ENCODE measurements at places on chromosomes 13 and 19. TPM values are rescaled to one million over a fixed set of nuclear protein-coding genes. Genes with fewer than 3 reads are reported as not detected.

GRCh38 chr13:27679396-27679795 lies 57.7 kb downstream of the POLR1D start:
- DNase-seq = no peak

- no peak for DNase-seq
Observed at GRCh38 chr13:36973621-36974295, 25.4 kb downstream of the ALG5 start.

- DNase-seq = no peak
Observed at GRCh38 chr13:28510542-28510941, 15.6 kb upstream of the FLT1 start.

DMKN gene
- 36.9 TPM for total RNA-seq

OR7A5 gene
- total RNA-seq = not detected

- DNase-seq = no peak
Observed at GRCh38 chr19:40646743-40647254, 43.7 kb downstream of the NUMBL start.

DNA sequence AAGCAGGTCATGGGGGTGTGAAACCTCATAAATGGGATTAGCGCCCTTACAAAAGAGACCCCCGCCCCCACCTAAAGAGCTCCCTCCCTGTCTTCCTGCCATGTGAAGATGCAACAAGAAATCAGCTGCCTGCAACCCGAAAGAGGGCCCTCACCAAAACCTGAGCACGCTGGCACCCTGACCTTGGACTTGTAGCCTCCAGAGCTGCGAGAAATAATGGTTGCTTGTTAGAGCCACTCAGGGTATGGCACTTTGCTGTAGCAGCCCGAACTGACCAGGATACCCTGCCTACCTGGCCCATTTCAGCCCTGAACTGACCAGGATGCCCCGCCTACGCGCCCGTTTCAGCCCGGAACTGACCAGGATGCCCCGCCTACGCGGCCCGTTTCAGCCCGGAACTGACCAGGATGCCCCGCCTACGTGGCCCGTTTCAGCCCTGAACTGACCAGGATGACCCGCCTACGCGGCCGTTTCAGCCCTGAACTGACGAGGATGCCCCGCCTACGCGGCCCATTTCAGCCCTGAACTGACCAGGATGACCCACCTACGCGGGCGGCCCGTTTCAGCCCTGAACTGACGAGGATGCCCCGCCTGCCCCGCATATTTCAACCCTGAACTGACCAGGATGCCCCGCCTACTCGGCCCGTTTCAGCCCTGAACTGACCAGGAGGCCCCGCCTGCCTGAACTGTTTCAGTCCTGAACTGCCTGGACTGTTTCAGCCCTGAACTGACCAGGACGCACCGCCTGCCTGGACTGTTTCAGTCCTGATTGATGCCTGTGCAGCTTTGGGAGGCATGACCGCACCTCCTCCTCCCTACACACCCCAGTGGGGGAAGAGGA lies 120.0 kb downstream of the UQCRFS1 start:
- no peak for DNase-seq

- DNase-seq = no peak
Observed at GRCh38 chr13:99287551-99287950, 19.6 kb downstream of the GPR183 start.

DNA sequence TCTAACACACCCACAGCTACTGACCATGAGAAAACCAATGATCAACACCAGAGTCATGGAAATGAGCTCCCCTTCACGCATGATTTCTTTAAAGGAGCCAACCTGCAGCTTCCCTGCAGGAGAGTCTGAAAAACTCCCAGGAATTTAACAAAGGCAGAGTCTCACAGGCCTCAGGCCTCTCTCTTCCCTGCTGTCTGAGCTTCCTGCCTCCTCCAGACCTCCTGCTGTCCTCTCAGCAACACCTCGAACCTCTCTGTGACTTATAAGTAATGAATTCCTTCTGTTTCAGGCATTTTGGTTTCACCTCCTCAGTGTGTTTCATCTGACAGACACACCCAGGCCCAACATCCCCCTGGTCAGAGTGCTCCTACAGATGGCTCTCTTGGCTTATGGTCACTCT lies 1044.4 kb downstream of the UQCRFS1 start:
- DNase-seq = no peak

PBX4 gene
- total RNA-seq = not detected

- peak; percentile 88 for DNase-seq
Observed at GRCh38 chr19:53659292-53659691, 27.5 kb downstream of the DPRX start.

DNA sequence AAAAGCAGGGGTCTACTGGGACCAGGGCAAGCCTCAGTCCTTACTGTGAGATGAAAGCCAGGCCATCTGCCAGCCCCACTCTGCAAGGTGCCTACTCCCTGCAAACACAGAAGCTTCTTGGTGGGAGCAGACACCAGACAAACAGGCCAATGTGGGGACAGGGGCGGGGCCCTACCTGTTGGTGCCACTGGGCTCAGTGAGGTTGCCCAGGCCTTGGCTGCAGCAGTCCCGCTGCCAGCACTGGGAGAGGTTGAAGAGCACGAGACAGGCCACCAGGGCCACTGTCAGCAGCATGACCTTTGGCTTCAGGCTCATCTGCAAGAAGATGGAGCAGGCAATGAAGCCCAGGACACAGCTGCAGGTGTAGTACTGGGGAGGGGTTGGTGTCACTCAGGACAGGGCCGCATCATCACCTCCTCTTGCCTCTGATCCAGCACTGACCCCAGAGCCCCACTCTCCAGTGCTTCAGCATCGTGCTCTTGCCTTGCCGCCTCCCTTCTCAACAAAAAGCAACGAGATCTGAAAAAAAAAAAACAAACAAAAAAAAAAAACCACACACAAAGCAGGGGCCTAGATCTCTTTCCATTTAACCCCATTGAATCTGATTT lies 72.6 kb downstream of the NBEA start:
- no peak for DNase-seq

GRCh38 chr13:92745258-92745657 lies 481.3 kb upstream of the GPC6 start:
- no peak for DNase-seq

- DNase-seq = no peak
Observed at GRCh38 chr19:41434450-41434849, 5.3 kb downstream of the DMAC2 start.

- DNase-seq = no peak
Observed at GRCh38 chr19:50328873-50329145, 368 bp downstream of the KCNC3 start.

RFPL4AL1 gene
- total RNA-seq = not detected

GRCh38 chr19:39097299-39097698 lies 13.1 kb downstream of the ACP7 start:
- DNase-seq = no peak

DNA sequence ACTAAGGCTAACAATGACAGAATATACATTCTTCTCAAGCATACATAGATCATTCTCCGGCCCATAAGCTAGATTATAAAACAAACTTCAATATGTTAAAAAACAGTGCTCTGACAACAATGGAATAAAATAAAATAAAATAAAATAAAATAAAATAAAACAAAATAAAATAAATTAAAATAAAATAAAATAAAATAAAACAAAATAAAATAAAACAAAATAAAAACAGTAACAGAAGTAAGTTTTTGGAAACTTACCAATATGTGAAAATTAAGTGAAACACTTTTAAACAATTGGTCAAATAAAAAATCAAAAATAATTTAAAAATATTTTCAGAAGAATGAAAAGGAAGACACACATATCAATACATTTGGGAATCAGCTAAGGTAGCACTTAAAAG lies 1785.8 kb upstream of the PCDH20 start:
- DNase-seq = no peak

TBC1D4 gene
- total RNA-seq = 27.9 TPM

- no peak for DNase-seq
Observed at GRCh38 chr13:46181377-46181839, 569 bp downstream of the LCP1 start.

BRCA2 gene
- 16.2 TPM for total RNA-seq

DNA sequence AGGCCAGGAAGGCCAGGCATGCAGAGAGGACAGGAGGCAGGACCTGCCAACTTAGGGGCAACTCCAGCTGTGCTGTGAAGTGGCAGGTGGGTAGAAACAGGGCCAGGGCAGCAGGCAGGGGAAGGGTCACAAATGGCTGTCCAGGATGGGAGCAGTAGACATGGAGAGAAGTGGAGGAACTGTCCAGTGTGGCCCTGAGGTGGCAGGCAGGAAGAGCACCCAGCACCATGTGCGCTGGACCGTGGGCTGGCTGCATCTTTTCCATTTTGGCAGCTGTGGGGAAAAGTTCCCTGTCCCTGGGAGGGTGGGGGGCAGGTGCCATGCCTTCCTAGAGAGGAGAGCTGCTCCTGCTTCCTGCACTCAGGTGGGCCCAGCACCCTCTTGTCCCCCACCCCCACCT lies 13.8 kb downstream of the DEDD2 start:
- no peak for DNase-seq

ZIC5 gene
- total RNA-seq = not detected

DNA sequence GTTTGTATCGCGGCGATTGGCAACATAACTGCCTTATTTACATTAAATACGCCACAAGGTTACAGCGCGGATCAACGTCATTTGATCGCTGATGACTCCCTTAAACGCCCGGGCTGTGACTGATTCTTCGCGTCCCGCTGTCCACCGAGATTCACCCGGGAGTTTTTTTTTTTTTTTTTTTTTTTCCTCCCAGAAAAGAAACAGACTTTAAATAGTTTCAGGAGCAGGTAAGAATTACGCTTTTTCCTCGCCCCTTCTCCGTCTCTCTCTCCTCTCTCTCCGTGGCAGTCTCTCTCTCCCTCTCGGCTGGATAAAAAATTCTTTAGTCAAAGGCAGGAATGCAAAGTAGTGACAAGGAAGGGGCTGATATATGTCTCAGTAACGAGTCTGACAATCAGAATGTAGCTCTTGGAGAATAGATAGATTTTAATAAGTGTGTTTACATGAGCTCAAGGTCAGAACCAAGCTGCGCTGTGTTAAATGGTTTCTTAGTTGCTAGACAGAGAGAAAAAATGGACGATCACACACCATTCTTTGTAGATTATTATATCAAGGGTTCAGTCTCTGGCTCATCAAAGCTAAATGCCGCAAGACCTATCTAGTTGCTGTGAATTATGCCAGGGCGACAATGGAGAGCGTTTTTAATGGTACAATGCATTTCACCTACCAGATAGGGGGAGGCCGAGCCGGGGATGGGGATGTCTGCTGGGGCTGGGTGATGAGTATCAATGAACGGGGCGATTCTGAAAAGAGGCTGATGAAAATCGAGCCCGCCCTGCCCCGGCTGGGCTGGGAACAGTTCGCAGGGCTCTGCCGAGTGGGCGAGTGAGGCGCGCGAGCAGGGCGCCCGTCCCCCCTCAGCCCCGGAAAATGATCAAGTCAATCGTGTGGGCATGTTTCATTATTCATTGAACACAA lies 147.2 kb upstream of the ZNF536 start:
- DNase-seq = no peak

PRSS57 gene
- not detected for total RNA-seq

DNA sequence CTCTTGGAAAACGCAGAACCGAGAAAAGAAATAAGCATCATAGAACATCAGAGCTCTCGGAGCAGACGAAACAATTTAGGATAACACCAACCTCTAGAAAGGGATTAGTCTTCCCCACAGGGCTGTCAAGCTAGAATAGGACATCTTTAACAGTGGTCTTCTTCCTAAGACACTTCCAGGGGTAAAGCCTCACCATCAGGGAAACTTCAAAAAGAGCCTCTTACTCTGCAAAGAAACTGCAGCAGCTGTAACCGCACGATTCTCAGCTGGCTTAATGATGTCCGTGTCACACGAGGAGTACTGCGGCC lies 642 bp downstream of the ZNF571 start:
- no peak for DNase-seq

DNA sequence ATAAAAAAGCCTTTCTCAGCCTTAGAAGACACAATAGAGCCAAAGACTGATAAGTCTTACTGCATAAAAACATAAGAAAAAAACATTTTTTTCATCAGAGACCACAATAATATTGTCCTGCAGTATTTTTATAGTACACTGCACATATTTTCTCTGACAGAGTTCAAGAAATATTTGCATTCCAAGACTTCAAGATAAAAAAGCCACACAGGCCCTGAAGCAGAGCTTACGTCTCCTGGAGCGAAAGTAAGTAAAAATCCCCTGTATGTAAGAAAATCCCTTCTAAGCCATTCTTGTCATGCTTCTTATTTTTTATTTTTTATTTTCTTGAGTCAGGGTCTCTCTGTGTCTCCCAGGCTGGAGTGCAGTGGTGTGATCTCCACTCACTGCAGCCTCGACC lies 755.9 kb downstream of the LIG4 start:
- DNase-seq = no peak

DNA sequence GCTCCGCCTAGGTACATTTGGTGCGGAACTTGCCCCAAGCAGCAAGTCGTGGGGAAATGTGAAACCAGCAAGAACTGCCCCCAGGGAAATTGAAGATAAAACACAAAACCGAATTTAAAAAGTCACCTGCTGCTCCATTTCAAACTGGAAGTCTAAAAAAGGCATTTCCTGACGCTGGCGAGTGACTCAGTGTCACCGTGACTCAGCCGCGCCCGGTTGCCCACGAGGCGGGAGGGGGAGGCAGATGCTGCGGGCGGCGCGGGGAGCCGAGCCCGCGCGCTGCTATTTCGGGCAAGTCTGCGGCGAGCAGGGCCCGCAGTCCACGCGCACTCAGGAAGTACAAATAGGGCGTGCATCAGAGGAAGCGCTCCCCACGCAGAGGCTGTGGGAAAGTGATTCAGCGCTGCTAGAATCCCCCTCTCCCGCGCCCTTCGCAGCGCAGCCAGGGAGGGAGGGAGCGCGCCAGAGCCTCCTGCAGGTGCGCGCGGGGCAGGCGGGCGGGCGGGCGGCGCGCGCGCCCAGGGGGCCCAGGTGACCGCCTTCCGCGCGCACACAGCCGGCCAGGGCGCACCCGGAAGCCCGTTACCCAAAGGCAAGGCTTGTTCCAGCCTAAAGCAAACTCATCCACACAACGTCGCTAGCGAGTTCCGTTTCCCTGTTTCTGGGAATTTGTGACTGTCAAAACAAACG lies 168.8 kb downstream of the COL4A1 start:
- DNase-seq = peak; percentile 86

SLC39A3 gene
- 28.5 TPM for total RNA-seq

LACC1 gene
- 11.2 TPM for total RNA-seq

DNA sequence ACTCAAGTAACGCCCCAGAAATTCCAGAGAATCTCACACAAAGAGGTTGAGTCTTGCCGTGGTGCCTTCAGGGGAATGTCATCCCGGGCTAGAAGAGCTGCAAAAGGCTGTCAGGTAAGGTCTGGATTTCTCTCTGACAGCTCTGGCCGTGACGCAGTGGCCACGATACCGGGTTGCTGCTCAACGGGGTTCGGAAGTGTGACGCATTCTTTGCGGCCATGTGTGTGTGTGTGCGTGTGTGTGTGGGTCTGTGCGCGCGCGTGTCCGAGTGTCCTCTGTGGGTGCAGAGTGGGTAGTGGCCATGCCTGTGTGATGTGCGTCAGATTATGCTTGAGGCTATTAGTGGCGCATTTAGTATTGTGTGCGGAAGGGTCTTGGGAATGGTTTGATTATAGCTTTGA lies 306 bp downstream of the ZNF540 start:
- DNase-seq = peak; percentile 62

DNA sequence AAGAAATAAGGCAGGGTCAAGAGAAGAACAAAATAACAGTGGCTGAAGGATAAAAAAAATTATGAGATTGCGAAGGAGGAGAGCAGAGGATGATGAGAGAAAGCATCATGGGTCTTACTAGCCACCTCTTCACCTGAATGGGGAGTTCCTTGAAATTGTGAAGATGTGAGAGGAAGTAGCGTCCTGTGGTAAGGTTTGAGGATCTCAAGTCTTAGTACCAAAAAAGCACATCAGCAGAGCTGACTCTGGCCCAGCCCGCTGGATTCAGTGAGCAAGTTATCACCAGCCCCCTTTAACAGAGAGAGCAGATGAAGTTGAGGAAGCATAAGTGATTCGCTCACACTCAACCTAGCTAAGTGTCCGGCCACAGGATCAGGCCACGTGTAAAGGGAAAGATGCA lies 61.8 kb downstream of the RXFP2 start:
- DNase-seq = no peak

- DNase-seq = no peak
Observed at GRCh38 chr13:31207661-31208552, 8.1 kb downstream of the B3GLCT start.
